ENCODE measurements at places on chromosomes 12 and 14. TPM values are rescaled to one million over a fixed set of nuclear protein-coding genes. Genes with fewer than 3 reads are reported as not detected.

DNA sequence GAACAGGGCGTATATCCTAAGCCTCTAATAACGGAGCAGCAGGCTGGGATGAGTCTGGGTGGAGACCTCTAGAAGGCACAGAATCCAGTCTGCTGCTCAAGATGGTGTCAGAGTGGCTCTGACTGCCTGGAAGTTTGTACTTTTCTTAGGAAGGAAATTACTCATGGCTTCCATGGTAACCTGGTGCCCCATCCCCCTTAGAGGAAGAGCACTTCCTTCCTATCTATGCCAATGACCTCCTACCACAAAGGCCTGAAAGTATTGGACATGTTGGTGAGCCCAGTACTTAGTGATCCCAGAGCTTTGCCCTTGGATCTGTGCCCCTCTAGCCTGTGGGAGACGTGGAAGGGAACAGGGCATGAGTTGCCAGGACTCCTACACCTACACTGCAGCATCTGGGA is 1.5 kb downstream of the BATF start:
- DNase-seq: no peak

TRIM9 gene
- polyA plus RNA-seq: 0.34 TPM

PTPRR gene
- polyA plus RNA-seq: 0.30 TPM

MIP gene
- not detected for polyA plus RNA-seq

- no peak for DNase-seq
Observed at GRCh38 chr12:16307856-16308475, 30.5 kb upstream of the SLC15A5 start.

GRCh38 chr12:43988838-43989560 is 153.1 kb downstream of the TMEM117 start:
- DNase-seq: no peak
